ENCODE measurements at places on chromosomes 13 and 19. TPM values are rescaled to one million over a fixed set of nuclear protein-coding genes. Genes with fewer than 3 reads are reported as not detected.

The ZNF507 gene
- total RNA-seq, result 32.1 TPM

The CERS1 gene
- not detected for total RNA-seq

The FGF21 gene
- not detected for total RNA-seq

The PEG3 gene
- total RNA-seq, result 0.17 TPM

The RNF113B gene
- not detected for total RNA-seq

The ADGRE2 gene
- total RNA-seq, result 2.1 TPM

The ONECUT3 gene
- total RNA-seq, result not detected

The CGB5 gene
- total RNA-seq, result not detected

The ZNF20 gene
- total RNA-seq, result 2.4 TPM

The ATP1A3 gene
- total RNA-seq, result 11.1 TPM

The PLK5 gene
- total RNA-seq, result not detected
